Smooth muscle cell of trachea (primary cell): ENCODE measurements at places on chromosomes 12 and 14. TPM values are rescaled to one million over a fixed set of nuclear protein-coding genes. Genes with fewer than 3 reads are reported as not detected.

Gene SLC25A47
- not detected in 2 replicates for total RNA-seq

Gene KRT6C
- not detected in 2 replicates for total RNA-seq

Gene SLC16A7
- 79.2 and 110 TPM in 2 replicates for total RNA-seq

Gene MIPOL1
- total RNA-seq: 7.9 and 13.2 TPM in 2 replicates

Gene CATSPERB
- not detected in 2 replicates for total RNA-seq

Gene RIMKLB
- 22.5 and 33.0 TPM in 2 replicates for total RNA-seq

Gene NEDD8
- 143 and 203 TPM in 2 replicates for total RNA-seq

Gene APOF
- total RNA-seq: not detected in 2 replicates

Gene RTL1
- under 0.01 TPM in 1 of 2 replicates, not detected in the other for total RNA-seq

Gene RNF212B
- not detected in 2 replicates for total RNA-seq

Gene PMCH
- not detected in 2 replicates for total RNA-seq

Gene TPI1
- total RNA-seq: 1,080 and 1,447 TPM in 2 replicates

Gene EIF2S1
- 129 and 208 TPM in 2 replicates for total RNA-seq

Gene TMEM132C
- not detected in 2 replicates for total RNA-seq

Gene C12orf54
- total RNA-seq: not detected in 2 replicates

Gene TCTN2
- total RNA-seq: 10.8 and 12.4 TPM in 2 replicates

Gene PPFIBP1
- total RNA-seq: 64.7 and 110 TPM in 2 replicates

Gene ACIN1
- total RNA-seq: 84.0 and 90.5 TPM in 2 replicates

Gene STAT6
- total RNA-seq: 111 and 149 TPM in 2 replicates

Gene ESPL1
- total RNA-seq: 3.1 and 14.1 TPM in 2 replicates

Gene TRPV4
- total RNA-seq: 0.87 and 2.5 TPM in 2 replicates

Gene CELA1
- not detected in 2 replicates for total RNA-seq

Gene GATC
- 17.4 and 23.4 TPM in 2 replicates for total RNA-seq

Gene NOP9
- 19.3 and 25.1 TPM in 2 replicates for total RNA-seq

Gene PIWIL1
- 0.17 TPM in 1 of 2 replicates, not detected in the other for total RNA-seq

Gene TECPR2
- 29.3 and 31.1 TPM in 2 replicates for total RNA-seq

Gene RERG
- total RNA-seq: not detected in 2 replicates

Gene ASIC1
- 1.5 and 4.6 TPM in 2 replicates for total RNA-seq

Gene KHNYN
- total RNA-seq: 55.3 and 67.8 TPM in 2 replicates

Gene SYCP3
- total RNA-seq: 0.17 TPM in 1 of 2 replicates, not detected in the other

Gene EML1
- 72.9 and 163 TPM in 2 replicates for total RNA-seq

Gene TRHDE
- total RNA-seq: 26.5 and 42.5 TPM in 2 replicates

Gene GUCY2C
- total RNA-seq: not detected in 2 replicates

Gene CLEC9A
- total RNA-seq: not detected in 2 replicates

Gene TMEM19
- total RNA-seq: 17.2 and 29.1 TPM in 2 replicates

Gene TEAD4
- total RNA-seq: 5.7 and 8.8 TPM in 2 replicates

Gene SAMD4A
- 31.7 and 45.2 TPM in 2 replicates for total RNA-seq

Gene PLXNC1
- total RNA-seq: 6.8 and 27.5 TPM in 2 replicates

Gene FBXO21
- total RNA-seq: 84.2 and 146 TPM in 2 replicates

Gene A2M
- total RNA-seq: 42.7 and 66.0 TPM in 2 replicates

Gene CDC42BPB
- total RNA-seq: 101 and 146 TPM in 2 replicates

Gene RTN1
- total RNA-seq: 0.17 TPM in 1 of 2 replicates, not detected in the other
